ENCODE measurements at places on chromosomes 11 and 22. TPM values are rescaled to one million over a fixed set of nuclear protein-coding genes. Genes with fewer than 3 reads are reported as not detected.

The NOX4 gene
- polyA plus RNA-seq, result not detected

The SYT7 gene
- polyA plus RNA-seq, result 18.3 TPM

The MMP8 gene
- not detected for polyA plus RNA-seq

The ZBTB16 gene
- not detected for polyA plus RNA-seq

The SLC22A9 gene
- polyA plus RNA-seq, result not detected

The PANX3 gene
- not detected for polyA plus RNA-seq

The TRIOBP gene
- polyA plus RNA-seq, result 0.23 TPM

The APOL2 gene
- 16.6 TPM for polyA plus RNA-seq

The IGSF22 gene
- polyA plus RNA-seq, result 1.8 TPM

The ZNF280B gene
- polyA plus RNA-seq, result 8.9 TPM

The SLC22A8 gene
- polyA plus RNA-seq, result not detected

The SYT9 gene
- 0.28 TPM for polyA plus RNA-seq

The CCDC89 gene
- polyA plus RNA-seq, result not detected

The NPAS4 gene
- not detected for polyA plus RNA-seq

The SMIM38 gene
- polyA plus RNA-seq, result not detected

The LRRN4CL gene
- polyA plus RNA-seq, result not detected

The PDE2A gene
- 6.0 TPM for polyA plus RNA-seq

The FAM180B gene
- polyA plus RNA-seq, result not detected

The CYTH4 gene
- polyA plus RNA-seq, result not detected

The TCN2 gene
- polyA plus RNA-seq, result 1.4 TPM

The SMC1B gene
- not detected for polyA plus RNA-seq

The BAIAP2L2 gene
- not detected for polyA plus RNA-seq

The TUB gene
- 58.1 TPM for polyA plus RNA-seq

The TRIM49 gene
- polyA plus RNA-seq, result not detected

The C22orf42 gene
- polyA plus RNA-seq, result not detected

The RCOR2 gene
- polyA plus RNA-seq, result not detected

The FAM227A gene
- polyA plus RNA-seq, result 0.93 TPM

The C11orf91 gene
- not detected for polyA plus RNA-seq

The CNTF gene
- polyA plus RNA-seq, result not detected

The KREMEN1 gene
- 0.73 TPM for polyA plus RNA-seq

The ADM2 gene
- not detected for polyA plus RNA-seq

The HSCB gene
- polyA plus RNA-seq, result 12.8 TPM

The APLNR gene
- not detected for polyA plus RNA-seq

The CASP12 gene
- not detected for polyA plus RNA-seq

The FRMD8 gene
- 2.2 TPM for polyA plus RNA-seq

The ARHGAP20 gene
- polyA plus RNA-seq, result 52.8 TPM

The THAP12 gene
- polyA plus RNA-seq, result 34.4 TPM

The CDC42EP1 gene
- 0.28 TPM for polyA plus RNA-seq

The MYEOV gene
- not detected for polyA plus RNA-seq

The MPEG1 gene
- not detected for polyA plus RNA-seq

The GRAMD1B gene
- 20.7 TPM for polyA plus RNA-seq

The TMEM121B gene
- 3.7 TPM for polyA plus RNA-seq

The NCF4 gene
- 1.2 TPM for polyA plus RNA-seq

The CLCF1 gene
- polyA plus RNA-seq, result not detected

The SIDT2 gene
- 13.4 TPM for polyA plus RNA-seq

The SLC36A4 gene
- polyA plus RNA-seq, result 13.9 TPM

The NRIP3 gene
- polyA plus RNA-seq, result 14.6 TPM

The MRPL21 gene
- 213 TPM for polyA plus RNA-seq

The TSPAN32 gene
- not detected for polyA plus RNA-seq

The MAPK8IP2 gene
- polyA plus RNA-seq, result 5.1 TPM

The C1QTNF4 gene
- polyA plus RNA-seq, result 0.24 TPM

The TMEM191B gene
- not detected for polyA plus RNA-seq

The MIF gene
- 520 TPM for polyA plus RNA-seq

The LUZP2 gene
- 5.1 TPM for polyA plus RNA-seq

The MOGAT2 gene
- not detected for polyA plus RNA-seq

Measured in Purkinje cell (primary cell).